ENCODE measurements at places on chromosomes 6 and 20.

DNA sequence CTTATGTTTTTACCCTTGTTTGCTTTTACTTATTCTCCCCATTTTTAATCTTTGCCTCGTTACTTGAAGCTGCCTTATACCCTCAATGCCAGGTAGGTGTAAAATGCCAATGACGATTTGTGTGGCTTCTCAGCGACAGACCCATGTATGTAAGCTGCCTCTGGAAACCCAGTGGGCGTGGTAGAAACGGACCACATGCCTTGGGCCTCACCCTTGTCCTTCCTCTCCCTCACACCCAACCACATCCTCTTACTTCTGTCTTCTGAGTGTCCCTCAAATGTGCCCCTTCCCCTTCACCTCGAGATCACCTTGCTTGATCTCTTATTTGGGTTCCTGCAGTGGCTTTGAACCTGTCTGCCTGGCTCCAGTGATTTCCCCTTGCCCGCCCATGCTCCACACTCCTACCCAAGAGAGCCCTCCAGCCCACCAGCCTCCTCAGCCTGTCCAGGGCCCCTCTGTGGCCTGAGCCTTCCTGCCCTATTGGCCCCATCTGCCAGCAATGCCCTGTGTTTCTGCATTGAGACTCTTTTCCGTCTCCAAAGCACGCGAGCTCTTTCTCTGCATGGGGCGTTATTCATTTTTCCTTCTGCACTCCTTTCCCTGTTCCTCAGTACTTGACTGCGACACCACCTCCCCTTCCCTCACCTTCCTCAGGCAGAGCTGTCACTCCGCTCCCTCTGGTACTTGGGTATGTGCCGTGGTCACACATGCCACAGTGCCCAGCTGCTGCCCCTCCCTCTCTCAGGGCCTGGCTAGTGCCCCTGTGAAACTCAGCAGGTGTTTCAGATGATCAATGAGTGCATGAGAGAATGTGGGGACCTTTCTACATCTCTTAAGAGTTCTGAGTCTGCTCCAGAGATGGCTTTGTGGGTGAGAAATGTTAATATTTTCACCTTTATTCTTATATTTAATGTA is 115.4 kb downstream of the SLX4IP start:
- no peak for DNase-seq

DNA sequence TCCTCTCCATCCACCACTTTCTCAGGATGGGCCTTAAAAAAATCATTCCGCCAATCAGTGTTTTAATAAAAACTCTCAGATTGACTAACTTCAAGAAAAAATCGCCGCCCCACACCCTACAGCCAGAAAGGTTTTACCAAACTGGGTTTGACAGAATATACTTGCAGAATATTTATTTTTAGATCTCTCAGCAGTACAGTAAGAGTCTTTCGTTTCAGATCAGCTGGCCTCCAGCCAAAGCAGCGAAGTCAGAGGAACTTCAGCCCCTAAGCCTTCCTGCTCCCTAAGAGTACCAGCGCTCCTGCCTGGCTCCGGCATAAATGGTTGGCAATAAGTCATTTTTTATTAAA is 24.7 kb downstream of the TBC1D7 start:
- no peak for DNase-seq

DNA sequence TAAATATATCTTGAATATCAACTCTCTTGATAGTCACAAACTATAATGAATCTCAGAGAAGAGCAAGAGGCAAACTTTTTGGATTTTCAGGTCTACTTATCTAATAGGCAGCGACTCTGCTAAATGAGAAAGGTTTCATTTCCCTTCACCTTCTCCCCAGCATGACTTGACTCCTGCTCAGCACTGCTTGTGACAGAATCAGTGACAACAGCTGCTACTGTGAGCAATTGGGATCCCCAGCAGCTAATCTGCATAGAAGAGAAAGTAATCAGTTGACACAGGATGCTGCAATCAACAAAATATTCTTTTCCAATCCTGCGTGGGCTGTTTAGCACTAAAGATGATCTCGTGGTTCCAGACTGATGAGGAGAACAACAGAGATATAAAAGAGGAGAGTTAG is 205.5 kb downstream of the MMUT start:
- no peak for DNase-seq

- no peak for DNase-seq
Observed at GRCh38 chr6:20909621-20910020, 375.4 kb downstream of the CDKAL1 start.

- DNase-seq = no peak
Observed at GRCh38 chr20:62785393-62785792, 10.9 kb upstream of the MRGBP start.

GRCh38 chr6:121932076-121932991 is 467.1 kb upstream of the HSF2 start:
- no peak for DNase-seq

DNA sequence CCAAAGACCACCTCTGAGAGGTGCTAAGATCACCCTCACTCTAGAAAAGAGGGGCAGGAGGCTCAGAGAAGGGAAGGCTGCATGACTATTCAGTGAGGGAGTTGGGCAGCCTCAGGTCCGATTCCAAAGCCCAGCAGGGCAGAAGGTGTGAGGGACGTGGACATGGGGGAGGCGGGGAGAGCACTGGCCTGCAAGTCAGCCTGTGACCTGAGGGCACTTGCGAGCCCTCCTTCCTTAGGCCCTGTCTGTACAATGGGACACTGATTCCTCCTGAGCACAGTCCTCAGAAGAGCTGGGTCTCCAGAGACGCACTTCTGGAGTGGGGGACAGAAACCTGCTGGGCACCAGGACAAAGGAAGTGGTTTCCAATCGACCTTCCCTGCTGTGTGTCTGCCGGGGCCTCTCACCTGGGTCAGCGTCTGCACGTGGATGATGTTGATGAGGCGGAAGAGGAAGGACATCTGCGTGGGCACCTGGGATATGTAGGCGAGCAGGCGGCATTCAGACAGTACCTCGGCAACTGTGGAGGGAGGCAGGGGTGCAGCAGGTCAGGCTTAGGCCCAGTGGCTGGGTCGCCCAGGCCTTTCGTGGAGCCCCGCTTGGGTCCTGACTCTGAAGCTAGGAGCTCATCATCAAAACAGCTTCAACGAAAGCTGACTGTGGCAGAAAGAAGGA is 48.5 kb downstream of the MYH7B start:
- no peak for DNase-seq

All from activated CD4-positive, alpha-beta T cell treated with anti-CD3 and anti-CD28 coated beads for 1 hour (primary cell).